ENCODE measurements at places on chromosomes 7 and 10.

GRCh38 chr7:2002561-2003450 is 229.9 kb downstream of the MAD1L1 start:
- DNase-seq = no peak

DNA sequence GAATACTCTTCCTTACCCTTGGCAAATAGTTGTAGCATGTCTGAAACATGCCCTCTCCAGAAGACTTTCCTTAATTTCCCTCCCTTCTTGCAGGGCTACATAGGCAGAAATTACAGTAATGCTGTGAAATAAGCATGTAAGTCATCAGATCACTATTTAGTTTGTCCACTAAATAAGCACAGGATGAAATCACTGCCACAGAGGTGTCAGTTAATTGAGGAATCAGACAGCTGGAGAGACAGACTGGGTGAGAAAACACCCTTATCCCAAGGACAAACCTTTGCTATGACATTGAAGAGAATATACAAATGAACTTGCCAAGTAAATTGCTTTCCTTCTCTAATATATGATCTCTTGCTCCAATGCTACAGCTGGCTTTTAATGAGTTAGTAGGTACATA is 129.3 kb downstream of the CHRM2 start:
- DNase-seq = no peak

DNA sequence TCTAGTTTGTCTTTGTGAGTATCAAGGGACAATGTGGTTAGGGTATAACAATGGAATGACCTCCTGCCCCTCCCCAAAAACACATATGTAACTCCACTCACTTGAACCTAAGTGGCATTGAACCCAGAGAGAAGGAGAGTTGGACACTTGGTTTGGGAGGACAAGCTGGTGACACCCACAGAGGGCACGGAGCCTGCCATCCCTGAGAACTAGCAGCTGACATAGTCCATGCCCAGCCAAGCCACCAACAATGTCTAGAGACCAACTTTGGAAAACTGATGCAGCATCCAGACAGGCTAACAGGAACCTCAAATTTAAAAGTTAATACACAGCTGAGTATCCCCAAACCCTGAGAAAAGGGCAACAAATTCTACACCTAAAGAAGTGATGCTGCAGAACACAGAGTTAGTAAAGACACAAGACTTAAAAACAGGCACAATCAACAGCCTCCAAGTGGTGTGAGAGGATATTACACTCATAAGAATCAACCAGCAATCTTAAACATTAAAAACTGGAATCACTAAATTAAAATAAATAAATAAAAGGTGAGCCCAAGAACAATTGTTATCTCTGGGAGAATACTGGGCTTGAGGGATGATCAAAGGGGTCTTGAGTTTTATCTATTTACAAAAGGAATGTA is 27.2 kb downstream of the NUDCD3 start:
- no peak for DNase-seq

DNA sequence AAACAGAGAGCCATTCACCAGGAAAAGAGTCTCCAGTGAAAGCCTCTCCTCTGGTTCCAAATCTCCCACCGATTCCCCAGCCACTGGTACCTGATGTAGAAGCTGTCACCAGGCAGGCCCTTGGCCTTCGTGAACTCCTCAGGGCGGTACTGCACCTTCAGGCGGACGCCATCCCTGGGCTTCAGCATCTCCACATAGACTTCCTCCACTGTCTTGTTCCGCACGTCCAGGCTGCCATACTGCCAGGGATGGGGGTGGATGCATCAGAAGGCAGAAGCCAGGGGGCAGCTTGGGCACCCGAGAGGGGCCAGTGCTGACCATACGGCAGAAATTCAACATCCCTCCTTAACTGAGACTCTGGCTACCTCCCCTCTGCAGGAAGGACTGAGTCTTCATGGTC is 118.8 kb downstream of the DLG5 start:
- DNase-seq = no peak

DNA sequence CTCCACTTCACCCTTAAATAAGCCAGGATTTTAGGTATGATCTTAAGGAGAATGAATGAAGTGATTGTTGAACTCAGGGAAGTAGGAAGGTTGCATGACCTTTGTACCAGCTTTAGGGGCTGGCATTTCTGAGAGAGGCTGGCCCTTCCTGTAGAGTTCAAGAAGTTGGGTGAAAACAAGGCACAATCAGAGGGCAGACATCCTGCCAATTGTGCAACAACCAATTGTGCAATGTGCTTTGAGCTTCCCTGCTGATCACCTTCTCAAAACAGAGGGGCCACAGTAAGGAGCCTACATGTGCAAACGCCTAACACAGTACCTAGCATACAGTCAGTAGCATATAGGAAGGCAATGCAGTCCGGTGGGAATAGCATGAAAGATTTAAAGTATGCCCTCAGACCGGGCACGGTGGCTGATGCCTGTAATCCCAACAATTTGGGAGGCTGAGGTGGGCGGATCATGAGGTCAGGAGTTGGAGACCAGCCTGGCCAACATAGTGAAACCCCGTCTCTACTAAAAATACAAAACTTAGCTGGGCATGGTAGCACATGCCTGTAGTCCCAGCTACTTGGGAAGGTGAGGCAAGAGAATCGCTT is 5.4 kb downstream of the CPVL start:
- no peak for DNase-seq
